ENCODE measurements at places on chromosomes 5 and 9.

- no peak for DNase-seq
These were observed 19.0 kb downstream of the GLRX start for GRCh38 chr5:95803271-95804148.

GRCh38 chr9:33379666-33380389, 22.5 kb downstream of the AQP7 start:
- DNase-seq, result no peak

- DNase-seq, result no peak
These were observed 20.0 kb downstream of the MRPS30 start for GRCh38 chr5:44828719-44829118.

GRCh38 chr9:84271531-84271900, 69.0 kb downstream of the SLC28A3 start:
- peak; percentile 75 for DNase-seq

GRCh38 chr9:86263876-86264275, 4.4 kb upstream of the C9orf153 start:
- DNase-seq, result no peak

- no peak for DNase-seq
These were observed 11.8 kb upstream of the ZDHHC11 start for GRCh38 chr5:862367-863243.

Data from Karpas-422 (cell line).